ENCODE measurements at places on chromosomes 16 and 17. TPM values are rescaled to one million over a fixed set of nuclear protein-coding genes. Genes with fewer than 3 reads are reported as not detected.

PIK3R5 gene
- not detected for polyA plus RNA-seq

C16orf92 gene
- polyA plus RNA-seq: 0.36 TPM

SLC16A11 gene
- not detected for polyA plus RNA-seq

VAC14 gene
- 20.7 TPM for polyA plus RNA-seq

DLG4 gene
- polyA plus RNA-seq: 1.7 TPM

NLRC3 gene
- polyA plus RNA-seq: 0.73 TPM

CACNG5 gene
- not detected for polyA plus RNA-seq

TACO1 gene
- polyA plus RNA-seq: 16.8 TPM

SOCS3 gene
- polyA plus RNA-seq: not detected

MYCBPAP gene
- not detected for polyA plus RNA-seq

CPHXL2 gene
- not detected for polyA plus RNA-seq

KRTAP4-4 gene
- not detected for polyA plus RNA-seq

HSD11B2 gene
- 0.12 TPM for polyA plus RNA-seq

TBC1D3G gene
- 0.18 TPM for polyA plus RNA-seq

KRTAP4-5 gene
- not detected for polyA plus RNA-seq

CTRB1 gene
- polyA plus RNA-seq: not detected

CCNF gene
- 1.5 TPM for polyA plus RNA-seq

NDUFAB1 gene
- polyA plus RNA-seq: 500 TPM

CCL4 gene
- polyA plus RNA-seq: not detected

ANKS3 gene
- polyA plus RNA-seq: 0.14 TPM

SLFN12L gene
- polyA plus RNA-seq: not detected
